Lung (tissue), 17 donors: ENCODE measurements at places on chromosomes 7 and 10. TPM values are rescaled to one million over a fixed set of nuclear protein-coding genes. Genes with fewer than 3 reads are reported as not detected.
A peak's percentile ranks its signal among the peaks of the same experiment; 100 is the strongest.

DNA sequence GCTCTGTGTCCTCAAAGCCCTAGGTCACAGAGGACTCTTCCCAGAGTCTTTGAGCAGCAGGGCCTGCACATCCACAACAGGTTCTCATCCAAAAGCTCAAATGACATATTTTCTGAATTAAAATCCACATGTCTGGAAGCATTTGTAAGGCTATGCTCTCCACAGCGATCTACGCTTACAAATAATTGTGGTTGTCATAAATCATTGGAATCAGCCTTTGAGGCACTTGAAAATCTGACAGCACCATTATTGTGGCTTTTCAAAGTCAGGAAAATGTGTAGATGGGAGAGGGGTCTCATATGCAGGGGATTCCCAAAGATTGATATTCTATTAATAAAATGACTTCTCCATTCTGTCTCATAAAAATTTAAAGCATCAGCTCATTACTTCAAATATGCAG, 16.3 kb downstream of the GPR26 start:
- peaks cover 9% of the 10 kb centered on the region for H3K27me3 ChIP-seq
- H3K4me3 ChIP-seq: no peak overlapping the region
- no peaks in the 10 kb centered on the region for H3K36me3 ChIP-seq
- no peaks in the 10 kb centered on the region for H3K4me1 ChIP-seq
- H3K27ac ChIP-seq: no peak overlapping the region

- no peaks in the 10 kb centered on the region for H3K27me3 ChIP-seq
- no peaks in the 10 kb centered on the region for H3K36me3 ChIP-seq
- H3K4me3 ChIP-seq: no peak within 1 kb of the TSS
- DNase-seq: peak; percentile 98
- no peaks in the 10 kb centered on the region for H3K4me1 ChIP-seq
- peak within 1 kb of the TSS; percentile 74 for H3K27ac ChIP-seq
Observed at GRCh38 chr10:102225646-102226541, at the start of gene ELOVL3. Gene ELOVL3, plus strand, starts transcription at chr10:102226299. Its CDS starts 250 bp downstream, at chr10:102226549.

- H3K27ac ChIP-seq: no peak overlapping the region
- H3K4me1 ChIP-seq: peaks cover 5% of the 10 kb centered on the region
- no peak for DNase-seq
- no peaks in the 10 kb centered on the region for H3K36me3 ChIP-seq
- no peaks in the 10 kb centered on the region for H3K27me3 ChIP-seq
Observed at GRCh38 chr10:22370320-22370719, 25.0 kb downstream of the SPAG6 start.

The SLC18A3 gene
- total RNA-seq: not detected

The SEMA3A gene
- total RNA-seq: 21.4 TPM

The AP5Z1 gene
- 58.5 TPM for total RNA-seq

GRCh38 chr7:141646826-141647480, 55.0 kb downstream of the DENND11 start:
- peaks cover 7% of the 10 kb centered on the region for H3K36me3 ChIP-seq
- no peaks in the 10 kb centered on the region for H3K27me3 ChIP-seq
- no peak overlapping the region for H3K27ac ChIP-seq
- no peaks in the 10 kb centered on the region for H3K4me1 ChIP-seq

- DNase-seq: no peak
- no peak overlapping the region for H3K27ac ChIP-seq
- H3K4me1 ChIP-seq: no peaks in the 10 kb centered on the region
Observed at GRCh38 chr7:98372993-98373392, 27.9 kb downstream of the BAIAP2L1 start.

- peaks cover 12% of the 10 kb centered on the region for H3K4me1 ChIP-seq
- no peaks in the 10 kb centered on the region for H3K27me3 ChIP-seq
Observed at GRCh38 chr10:92126100-92126650, 164.7 kb downstream of the CPEB3 start.

GRCh38 chr7:30479202-30480120, 877 bp upstream of the NOD1 start:
- H3K36me3 ChIP-seq: no peaks in the 10 kb centered on the region
- H3K4me1 ChIP-seq: peaks cover 44% of the 10 kb centered on the region
- no peak overlapping the region for H3K4me3 ChIP-seq
- DNase-seq: peak; percentile 66

GRCh38 chr7:750111-750905, 23.2 kb upstream of the PRKAR1B start:
- DNase-seq: no peak
- H3K4me3 ChIP-seq: no peak overlapping the region
- no peaks in the 10 kb centered on the region for H3K4me1 ChIP-seq
